ENCODE measurements at places on chromosomes 11 and 22. TPM values are rescaled to one million over a fixed set of nuclear protein-coding genes. Genes with fewer than 3 reads are reported as not detected.

Gene OR8D2
- not detected for total RNA-seq

Gene C11orf97
- not detected for total RNA-seq

Gene PRAME
- total RNA-seq = not detected

Gene CNIH2
- total RNA-seq = 1.5 TPM

Gene ABCG4
- total RNA-seq = 0.11 TPM

Gene CYTH4
- total RNA-seq = 45.9 TPM

Gene BTG4
- total RNA-seq = not detected

Gene ZNF280B
- 3.7 TPM for total RNA-seq

Gene KCNJ1
- total RNA-seq = not detected

Gene MMP8
- total RNA-seq = not detected

Gene CRYBB3
- 0.23 TPM for total RNA-seq
